GM23338 (cell line): ENCODE measurements at places on chromosomes 1 and 21.

DNA sequence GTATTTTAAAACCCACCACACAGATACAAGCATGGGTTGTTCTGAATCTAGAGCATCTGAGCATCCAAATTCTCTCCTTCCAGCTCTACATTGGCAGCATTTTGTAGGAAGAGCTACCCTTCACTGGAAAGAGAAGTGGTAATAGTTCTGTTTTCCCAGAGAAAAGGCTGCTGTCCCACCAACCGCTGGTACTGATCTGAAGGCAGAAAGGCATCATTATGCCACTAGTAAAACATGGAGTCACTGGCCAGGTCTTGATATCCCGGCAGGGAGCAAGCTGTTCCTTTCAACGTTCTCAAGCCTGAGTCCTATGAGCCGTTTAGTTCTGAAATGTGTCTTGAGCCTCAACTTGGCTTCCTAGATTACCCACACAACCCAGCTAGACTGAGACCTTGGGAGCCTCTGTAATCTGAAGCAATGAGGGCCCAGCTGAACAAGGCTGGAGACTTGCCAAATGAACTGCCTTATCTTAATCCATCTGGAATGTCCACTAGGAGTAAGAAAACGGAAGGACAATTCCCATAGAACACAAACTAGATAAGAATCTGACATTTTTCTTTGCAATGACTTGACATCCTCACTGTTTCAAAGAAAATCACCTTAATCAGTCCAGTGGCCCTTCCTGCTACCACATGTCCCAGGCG, 116.8 kb downstream of the KCNH1 start:
- H3K27ac ChIP-seq = no peak overlapping the region
- H3K4me3 ChIP-seq = no peak overlapping the region
- H3K27me3 ChIP-seq = no peaks in the 10 kb centered on the region
- no peak for DNase-seq
- no peaks in the 10 kb centered on the region for H3K36me3 ChIP-seq

GRCh38 chr1:240797050-240797449, 185.1 kb upstream of the GREM2 start:
- H3K36me3 ChIP-seq = no peaks in the 10 kb centered on the region
- no peak overlapping the region for H3K27ac ChIP-seq
- H3K27me3 ChIP-seq = no peaks in the 10 kb centered on the region
- no peaks in the 10 kb centered on the region for H3K4me1 ChIP-seq

DNA sequence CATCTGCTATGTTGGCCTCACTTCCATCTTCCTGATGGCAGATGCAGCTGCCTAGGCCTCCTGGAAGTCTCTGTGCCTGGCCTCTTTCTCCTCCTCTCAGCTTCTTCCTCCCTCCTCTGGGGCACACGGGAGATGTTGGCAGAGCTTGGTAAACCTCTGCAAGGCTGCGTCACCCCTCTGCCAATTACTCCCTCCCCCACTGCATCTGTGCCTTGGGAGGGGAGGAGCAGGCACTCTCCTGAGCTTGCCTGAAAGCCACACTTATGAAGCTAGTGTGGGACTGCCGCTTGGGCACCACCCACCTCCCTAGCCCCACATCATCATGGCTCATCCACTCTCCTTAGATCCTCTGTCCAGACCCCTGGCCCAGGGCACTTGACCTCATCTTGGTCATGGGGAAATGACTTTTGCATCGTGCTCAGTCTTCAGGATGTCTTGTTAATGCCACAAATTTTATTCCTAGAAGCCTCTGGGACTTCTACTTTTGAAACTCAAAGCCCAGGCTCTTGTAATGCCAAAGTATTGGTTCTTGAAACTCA, 7.3 kb upstream of the TMEM51 start:
- no peak overlapping the region for H3K4me3 ChIP-seq
- H3K4me1 ChIP-seq = no peaks in the 10 kb centered on the region
- H3K27me3 ChIP-seq = peaks cover 13% of the 10 kb centered on the region
- H3K36me3 ChIP-seq = no peaks in the 10 kb centered on the region

- no peak for DNase-seq
- no peak overlapping the region for H3K4me3 ChIP-seq
- no peaks in the 10 kb centered on the region for H3K4me1 ChIP-seq
- H3K27ac ChIP-seq = no peak overlapping the region
- H3K27me3 ChIP-seq = no peaks in the 10 kb centered on the region
Observed at GRCh38 chr21:42544544-42544943, 30.9 kb downstream of the SLC37A1 start.

GRCh38 chr1:202376247-202376646, 27.7 kb downstream of the PPP1R12B start:
- H3K4me1 ChIP-seq = peaks cover 23% of the 10 kb centered on the region
- no peak for DNase-seq
- no peaks in the 10 kb centered on the region for H3K36me3 ChIP-seq
- H3K27ac ChIP-seq = no peak overlapping the region
- no peak overlapping the region for H3K4me3 ChIP-seq
- no peaks in the 10 kb centered on the region for H3K27me3 ChIP-seq

DNA sequence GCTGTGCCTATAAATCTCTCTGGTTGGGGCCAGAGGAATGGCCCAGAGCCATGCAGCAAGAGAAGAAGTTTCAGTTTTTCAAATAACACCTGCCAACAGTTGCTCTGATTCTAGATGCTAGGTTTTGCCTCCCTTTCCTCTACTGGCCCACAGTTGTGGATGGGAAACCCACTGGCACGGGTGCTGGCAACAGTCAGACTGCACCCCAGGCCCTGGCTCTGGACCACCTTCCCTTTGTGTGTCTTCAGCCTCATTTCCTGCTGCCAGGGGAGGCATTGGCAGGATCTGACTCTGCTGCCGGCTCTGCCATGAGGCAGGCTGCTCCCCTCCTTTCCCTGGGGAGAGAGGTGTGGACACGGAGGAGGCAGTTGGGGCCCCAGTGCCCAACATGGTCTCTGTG, 142.0 kb downstream of the IGSF21 start:
- no peak overlapping the region for H3K27ac ChIP-seq
- no peak overlapping the region for H3K4me3 ChIP-seq
- H3K36me3 ChIP-seq = no peaks in the 10 kb centered on the region
- H3K4me1 ChIP-seq = 0 out of 2 replicates have a peak, but pooled peaks cover 3% of the 10 kb centered on the region

DNA sequence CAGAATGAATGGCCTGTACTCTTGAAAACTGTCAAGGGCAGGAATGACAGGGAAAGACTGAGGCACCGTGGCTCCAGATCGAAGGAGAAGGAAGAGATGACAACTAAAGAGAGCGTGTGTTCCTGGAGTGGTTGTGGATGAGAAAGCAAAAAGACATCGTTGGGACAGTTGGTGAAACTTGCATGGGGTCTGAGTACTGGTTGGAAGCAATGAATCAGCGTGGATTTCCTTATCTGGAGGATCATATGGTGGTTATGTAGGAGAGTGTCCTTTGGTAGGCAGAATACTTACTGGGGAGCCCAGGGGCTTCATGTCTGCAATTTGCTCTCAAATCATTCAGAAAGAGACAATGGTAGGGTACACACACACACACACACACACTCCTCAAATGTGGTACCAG, 13.9 kb downstream of the LEMD1 start:
- H3K27ac ChIP-seq = no peak overlapping the region
- 0 out of 2 replicates have a peak, but pooled peaks cover 4% of the 10 kb centered on the region for H3K36me3 ChIP-seq
- no peak for DNase-seq
- no peaks in the 10 kb centered on the region for H3K27me3 ChIP-seq
- 0 out of 2 replicates have a peak, but pooled peaks cover 10% of the 10 kb centered on the region for H3K4me1 ChIP-seq

GRCh38 chr1:7278827-7279765, 492.0 kb upstream of the VAMP3 start:
- H3K4me3 ChIP-seq = no peak overlapping the region
- H3K36me3 ChIP-seq = no peaks in the 10 kb centered on the region
- H3K4me1 ChIP-seq = peaks cover 14% of the 10 kb centered on the region
- no peaks in the 10 kb centered on the region for H3K27me3 ChIP-seq

DNA sequence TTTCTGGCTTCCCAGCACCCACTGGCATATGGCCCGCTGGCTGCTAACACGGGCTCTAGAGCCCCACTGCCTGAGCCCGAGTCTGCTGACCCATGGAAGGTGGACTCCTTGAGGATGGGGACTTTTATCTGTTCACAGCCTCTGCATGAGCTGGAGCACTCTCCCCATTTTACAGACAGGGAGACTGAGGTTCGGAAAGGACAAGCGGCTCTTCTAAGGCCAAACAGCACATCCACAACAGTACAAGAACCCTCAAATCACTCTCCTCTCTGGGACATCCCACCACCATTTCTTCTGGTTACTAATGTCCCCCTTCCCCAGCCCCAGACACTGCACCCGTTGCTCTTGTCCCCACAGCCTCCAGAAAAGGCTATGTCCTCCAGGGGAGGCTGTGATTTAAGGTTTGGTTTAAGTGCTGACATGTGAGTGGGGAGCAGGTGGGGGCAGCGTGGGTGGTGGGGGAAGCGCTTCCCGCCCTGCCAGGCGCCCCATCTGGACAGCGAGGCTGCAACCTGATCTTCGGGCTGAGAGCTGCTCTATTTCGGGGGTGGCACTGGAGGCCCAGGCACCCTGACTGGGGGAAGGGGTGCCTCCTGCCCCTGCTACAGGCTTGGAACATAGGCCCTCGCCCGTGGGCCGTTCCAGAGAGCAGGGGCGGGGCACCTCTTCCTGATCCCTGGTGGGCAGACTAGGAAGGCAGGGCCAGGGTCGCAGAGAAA, 104.8 kb upstream of the WNT4 start:
- H3K4me3 ChIP-seq = no peak overlapping the region
- H3K36me3 ChIP-seq = no peaks in the 10 kb centered on the region
- no peak for DNase-seq

- no peak for DNase-seq
- no peak overlapping the region for H3K27ac ChIP-seq
- no peaks in the 10 kb centered on the region for H3K36me3 ChIP-seq
- no peak overlapping the region for H3K4me3 ChIP-seq
- H3K27me3 ChIP-seq = peaks cover 20% of the 10 kb centered on the region
Observed at GRCh38 chr1:230794431-230794830, 47.2 kb downstream of the CAPN9 start.

DNA sequence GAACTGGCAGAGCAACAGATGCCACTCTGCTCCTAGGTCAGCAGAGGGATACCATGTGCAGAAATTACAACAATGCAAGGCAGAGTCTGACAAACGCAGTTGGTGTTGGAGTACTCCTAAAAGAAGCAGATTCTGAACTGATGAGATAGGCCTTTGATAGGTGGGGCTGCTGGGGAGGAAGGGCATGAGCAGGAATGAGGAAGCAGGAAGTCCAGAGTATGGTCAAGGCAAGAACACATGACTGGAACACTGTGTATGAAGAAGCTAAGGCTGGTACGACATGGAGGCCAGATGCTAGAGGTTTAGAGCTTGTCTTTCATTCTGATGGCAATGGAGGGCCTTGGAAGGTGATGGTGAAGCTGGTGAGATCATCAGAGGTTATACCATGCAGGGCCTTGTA, 11.5 kb upstream of the THRAP3 start:
- no peaks in the 10 kb centered on the region for H3K4me1 ChIP-seq
- H3K27me3 ChIP-seq = no peaks in the 10 kb centered on the region
- H3K36me3 ChIP-seq = no peaks in the 10 kb centered on the region
- no peak for DNase-seq
